ENCODE measurements at places on chromosomes 6 and 20.

DNA sequence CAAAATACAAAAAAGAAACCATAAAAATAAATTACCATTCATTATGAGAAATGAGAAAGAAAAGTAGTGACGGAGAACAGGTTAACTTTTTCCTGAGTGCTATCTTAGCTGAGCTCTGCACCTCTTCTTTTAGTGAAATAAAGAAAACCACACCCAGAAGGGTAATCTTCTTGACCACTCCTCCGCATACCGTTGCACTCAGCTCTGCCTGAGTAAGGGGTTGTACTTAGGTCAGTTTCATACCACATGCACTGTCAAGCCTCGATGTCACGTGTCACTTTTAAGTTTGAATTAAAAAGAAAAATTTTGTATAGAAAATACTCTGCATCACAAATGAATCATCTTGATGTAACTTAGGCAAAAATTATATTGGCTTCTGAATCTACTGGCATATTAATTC lies 2.8 kb downstream of the EZR start:
- no peak for DNase-seq

DNA sequence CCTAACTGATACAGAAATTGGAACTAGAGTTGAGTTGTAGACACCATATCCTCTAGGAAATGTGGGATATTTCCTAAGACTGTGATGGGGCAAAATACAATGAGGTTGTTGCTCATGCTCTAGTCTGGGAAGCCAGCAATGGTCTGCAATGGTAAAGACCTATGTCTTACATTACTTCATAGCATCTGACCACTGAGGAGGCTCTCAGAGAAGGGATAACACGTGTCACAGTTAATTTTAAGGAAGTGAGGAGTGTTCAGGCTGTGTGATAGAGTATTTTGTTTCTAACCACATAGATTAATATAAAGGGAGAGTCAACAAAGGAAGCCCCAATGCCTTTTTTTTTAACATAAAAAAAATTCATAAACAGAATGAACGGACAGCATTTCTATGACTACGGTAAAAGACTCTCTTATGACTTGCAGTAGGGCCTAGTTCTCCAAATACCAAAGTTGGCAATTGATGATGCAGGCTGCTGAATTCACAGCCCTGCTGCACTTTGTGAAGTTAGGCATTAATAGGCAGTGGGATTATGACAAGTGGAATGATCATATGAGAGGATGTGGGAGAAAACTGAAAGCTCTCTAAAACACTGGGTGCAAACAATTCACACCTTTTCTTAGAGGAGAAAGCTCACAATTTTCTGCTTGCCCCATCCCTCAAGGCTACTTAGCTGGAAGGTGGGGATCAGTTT lies 13.7 kb downstream of the KCNS1 start:
- DNase-seq, result no peak

- no peak for DNase-seq
Measured at GRCh38 chr20:61352346-61353260, 100.5 kb downstream of the CDH4 start.

GRCh38 chr6:108947114-108947854 lies 99.1 kb downstream of the ARMC2 start:
- DNase-seq, result no peak

DNA sequence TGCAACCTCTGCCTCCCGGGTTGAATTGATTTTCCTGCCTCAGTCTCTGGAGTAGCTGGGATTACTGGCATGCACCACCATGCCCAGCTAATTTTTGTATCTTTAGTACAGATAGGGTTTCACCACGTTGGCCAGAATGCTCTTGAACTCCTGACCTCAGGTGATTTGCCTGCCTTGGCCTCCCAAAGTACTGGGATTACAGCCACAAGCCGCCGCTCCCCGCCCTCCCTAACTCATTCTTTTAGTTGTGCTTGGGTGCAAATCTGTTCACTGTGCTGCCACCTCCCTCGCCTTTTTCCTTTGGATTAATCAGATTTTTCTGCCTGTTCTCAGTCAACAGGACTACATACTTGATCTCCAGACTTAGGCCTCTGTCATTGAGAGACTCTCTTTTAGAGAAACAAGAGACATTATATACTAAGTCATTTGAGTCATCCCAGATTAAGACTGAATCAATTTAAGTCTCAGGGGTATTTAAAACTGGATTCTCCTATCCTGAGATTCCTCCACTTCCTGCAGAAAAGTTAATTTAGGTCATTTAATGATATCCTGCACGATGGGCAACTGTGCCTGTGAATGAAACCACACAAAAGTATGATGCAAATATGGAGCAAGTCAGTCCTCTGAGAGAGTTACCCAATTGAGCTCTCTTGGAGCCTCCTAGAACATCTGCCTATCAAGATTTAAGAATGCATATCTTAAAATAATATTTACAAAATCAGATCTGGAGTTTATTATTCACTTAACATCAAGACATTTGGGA lies 136.1 kb upstream of the THEMIS start:
- no peak for DNase-seq

GRCh38 chr6:20705741-20706140 lies 171.5 kb downstream of the CDKAL1 start:
- no peak for DNase-seq

DNA sequence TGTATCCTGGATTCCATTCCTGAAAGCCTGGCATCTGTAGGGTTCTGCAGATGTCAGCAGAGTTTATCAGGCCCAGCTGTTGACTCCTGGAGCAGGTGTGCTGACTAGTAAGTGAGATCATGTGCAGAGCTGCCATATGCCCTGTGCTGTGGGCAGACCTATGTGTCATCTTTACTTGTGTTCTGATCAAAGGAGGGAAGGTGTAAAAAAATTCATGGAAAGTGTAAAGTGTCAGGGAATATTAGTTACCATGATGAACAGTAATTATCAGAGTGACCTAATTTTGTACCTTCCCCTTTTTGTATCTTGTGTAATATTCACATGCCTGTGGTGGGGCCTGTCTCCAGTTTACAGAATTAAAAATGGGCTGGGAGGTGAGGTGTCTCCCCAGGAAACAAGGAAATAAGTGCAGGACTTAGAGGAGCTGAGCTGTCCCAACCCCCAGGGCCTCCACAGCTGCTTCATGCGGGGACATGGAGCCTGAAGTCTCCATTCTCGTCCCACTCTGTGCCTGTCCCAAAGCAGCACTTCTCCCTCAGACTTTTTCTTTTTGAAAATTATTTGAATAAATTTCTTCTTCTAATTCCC lies 148.2 kb upstream of the GGTLC1 start:
- DNase-seq, result no peak

GRCh38 chr20:20063941-20064702 lies 11.8 kb downstream of the CFAP61 start:
- DNase-seq, result no peak

GRCh38 chr20:48536206-48536605 lies 291.6 kb downstream of the PREX1 start:
- DNase-seq, result no peak

GRCh38 chr6:32397252-32397920 lies 9.6 kb downstream of the BTNL2 start:
- DNase-seq, result no peak

- no peak for DNase-seq
Measured at GRCh38 chr6:113428702-113429101, 428.4 kb upstream of the MARCKS start.

- no peak for DNase-seq
Measured at GRCh38 chr20:44683263-44684046, 31.7 kb upstream of the CCN5 start.

- DNase-seq, result no peak
Measured at GRCh38 chr6:115270953-115271352, 789.7 kb downstream of the FRK start.

DNA sequence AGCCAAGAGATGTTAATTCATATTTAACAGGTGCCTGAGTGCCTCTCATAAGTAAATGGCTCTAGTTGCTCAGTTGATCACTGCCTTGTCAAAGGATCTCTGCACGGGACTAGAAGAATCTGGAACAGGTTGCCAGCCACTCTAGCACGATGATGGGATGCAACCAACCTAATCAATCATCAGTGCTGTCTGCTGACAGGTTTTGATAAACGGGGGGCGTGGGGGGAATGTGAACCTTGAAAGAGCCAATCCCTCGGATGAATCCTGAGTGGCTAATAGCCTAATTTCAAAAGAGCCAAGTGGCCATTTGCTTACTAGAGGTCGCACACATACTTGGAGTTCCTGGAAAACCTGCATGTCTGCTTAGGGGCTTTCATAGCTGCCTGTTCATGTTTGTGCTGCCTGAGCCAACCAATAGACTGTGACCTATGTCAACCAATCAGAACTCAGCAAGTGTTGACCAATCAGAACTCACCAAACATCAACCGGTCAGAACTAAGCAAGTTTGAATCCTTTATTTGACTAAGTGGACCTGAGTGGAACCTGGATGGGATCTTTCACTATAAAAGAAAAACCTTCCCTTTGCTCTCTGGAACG lies 43.5 kb upstream of the ECI2 start:
- no peak for DNase-seq

- DNase-seq, result no peak
Measured at GRCh38 chr6:9405369-9405768, 970.0 kb upstream of the SLC35B3 start.

All from pancreas (tissue), 10 donors.